Lung (tissue), 17 donors: ENCODE measurements at places on chromosomes 3 and 15.

- no peaks in the 10 kb centered on the region for H3K36me3 ChIP-seq
- peak; percentile 53 for DNase-seq
- H3K4me1 ChIP-seq, result no peaks in the 10 kb centered on the region
- no peak overlapping the region for H3K4me3 ChIP-seq
- H3K27ac ChIP-seq, result no peak overlapping the region
- H3K27me3 ChIP-seq, result no peaks in the 10 kb centered on the region
These were observed 135.8 kb upstream of the ABHD17C start for GRCh38 chr15:80559320-80559693.

- H3K36me3 ChIP-seq, result no peaks in the 10 kb centered on the region
- H3K4me3 ChIP-seq, result no peak overlapping the region
- no peaks in the 10 kb centered on the region for H3K4me1 ChIP-seq
- DNase-seq, result no peak
- H3K27ac ChIP-seq, result no peak overlapping the region
- no peaks in the 10 kb centered on the region for H3K27me3 ChIP-seq
These were observed 116.7 kb downstream of the ERC2 start for GRCh38 chr3:56351537-56351936.

- DNase-seq, result no peak
- no peak overlapping the region for H3K4me3 ChIP-seq
- H3K36me3 ChIP-seq, result no peaks in the 10 kb centered on the region
These were observed 44.5 kb upstream of the CCDC80 start for GRCh38 chr3:112685420-112685819.

DNA sequence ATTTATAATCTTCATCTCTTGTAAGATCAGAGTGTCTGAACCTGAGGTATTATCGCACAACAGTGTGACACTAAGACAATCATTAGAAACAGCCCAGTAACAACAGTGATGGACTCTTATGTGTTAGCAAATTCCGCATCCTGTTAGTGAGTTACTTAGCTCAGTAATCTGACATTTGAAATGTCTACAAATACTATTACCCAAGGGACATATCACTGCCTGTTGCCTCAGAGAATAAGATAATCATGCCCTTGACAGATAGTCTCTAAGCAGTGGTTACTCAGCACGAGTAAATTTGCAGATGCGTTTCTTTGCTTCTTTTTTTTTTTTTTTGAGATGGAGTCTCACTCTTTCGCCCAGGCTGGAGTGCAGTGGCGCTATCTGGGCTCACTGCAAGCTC, 13.4 kb upstream of the RTP1 start:
- no peaks in the 10 kb centered on the region for H3K4me1 ChIP-seq
- H3K4me3 ChIP-seq, result no peak overlapping the region
- no peaks in the 10 kb centered on the region for H3K36me3 ChIP-seq

- H3K4me1 ChIP-seq, result no peaks in the 10 kb centered on the region
- H3K4me3 ChIP-seq, result no peak overlapping the region
- no peak overlapping the region for H3K27ac ChIP-seq
- no peaks in the 10 kb centered on the region for H3K36me3 ChIP-seq
- DNase-seq, result no peak
These were observed 22.6 kb upstream of the UMPS start for GRCh38 chr3:124707656-124708062.

GRCh38 chr3:104564045-104564643, 802.6 kb upstream of the ALCAM start:
- no peaks in the 10 kb centered on the region for H3K27me3 ChIP-seq
- no peak overlapping the region for H3K27ac ChIP-seq
- DNase-seq, result peak; percentile 29
- no peaks in the 10 kb centered on the region for H3K4me1 ChIP-seq

DNA sequence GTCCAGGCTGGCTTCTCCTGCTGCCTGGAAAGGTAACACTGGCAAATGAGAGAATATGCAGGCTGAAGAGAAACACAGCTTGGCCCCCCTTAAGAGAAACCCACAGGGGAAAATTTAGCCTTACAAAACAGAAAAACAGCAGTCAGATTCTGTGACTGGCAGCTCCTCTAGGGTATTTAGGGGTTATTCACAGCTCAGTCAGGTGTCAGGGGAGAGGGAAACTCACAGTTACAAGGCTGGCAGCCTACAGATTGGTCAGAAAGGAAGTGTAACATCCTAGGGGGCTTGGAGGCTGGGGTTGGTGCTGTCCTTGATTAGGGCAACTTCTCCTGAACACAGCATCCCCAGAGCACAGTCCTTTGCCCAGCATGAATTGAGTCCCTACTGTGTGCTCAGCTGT, 81.4 kb downstream of the SEMA5B start:
- H3K4me1 ChIP-seq, result peaks cover 3% of the 10 kb centered on the region
- no peak overlapping the region for H3K27ac ChIP-seq
- no peaks in the 10 kb centered on the region for H3K27me3 ChIP-seq
- no peaks in the 10 kb centered on the region for H3K36me3 ChIP-seq

GRCh38 chr3:23919628-23920027, 2.7 kb downstream of the RPL15 start:
- H3K27me3 ChIP-seq, result no peaks in the 10 kb centered on the region
- no peak for DNase-seq
- no peak overlapping the region for H3K27ac ChIP-seq
- H3K4me3 ChIP-seq, result no peak overlapping the region
- H3K4me1 ChIP-seq, result peaks cover 20% of the 10 kb centered on the region
- H3K36me3 ChIP-seq, result peaks cover 25% of the 10 kb centered on the region

DNA sequence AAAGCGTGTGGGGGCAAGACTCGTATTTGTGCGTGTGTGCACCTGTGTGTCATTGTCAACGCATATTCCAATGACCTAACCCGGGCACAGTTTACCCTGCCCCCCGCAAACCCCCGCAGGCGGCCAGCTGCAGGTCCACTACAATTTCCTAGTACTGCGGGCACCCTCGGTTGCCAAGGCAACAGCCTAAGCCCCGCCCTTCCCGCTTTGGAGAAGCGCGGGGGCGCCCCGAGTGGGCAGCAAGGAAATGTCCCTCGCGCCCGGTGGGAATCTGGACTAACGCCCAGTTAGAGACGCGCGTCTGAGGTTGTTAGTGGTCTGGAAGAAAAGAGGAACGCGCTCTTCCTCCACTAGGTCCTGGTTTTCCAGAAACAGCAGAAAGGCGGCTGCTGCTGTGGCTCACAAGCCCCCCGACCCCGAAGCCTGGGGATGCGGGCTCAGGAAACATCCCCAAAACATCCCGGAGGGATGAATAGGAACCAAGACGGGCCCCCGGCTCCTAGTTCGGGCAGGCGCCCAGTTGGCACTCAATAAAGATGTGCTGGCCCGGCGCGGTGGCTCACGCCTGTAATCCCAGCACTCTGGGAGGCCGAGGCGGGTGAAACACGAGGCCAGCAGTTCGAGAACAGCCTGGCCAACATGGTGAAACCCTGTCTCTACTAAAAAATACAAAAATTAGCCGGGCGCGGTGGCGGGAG, 1.1 kb downstream of the ABHD14A start:
- peaks cover 13% of the 10 kb centered on the region for H3K4me1 ChIP-seq
- no peak overlapping the region for H3K27ac ChIP-seq
- DNase-seq, result peak; percentile 87
- H3K4me3 ChIP-seq, result no peak overlapping the region
- no peaks in the 10 kb centered on the region for H3K27me3 ChIP-seq

- H3K4me3 ChIP-seq, result no peak overlapping the region
- no peak overlapping the region for H3K27ac ChIP-seq
- DNase-seq, result no peak
- H3K36me3 ChIP-seq, result no peaks in the 10 kb centered on the region
- H3K27me3 ChIP-seq, result no peaks in the 10 kb centered on the region
- H3K4me1 ChIP-seq, result no peaks in the 10 kb centered on the region
These were observed 36.1 kb upstream of the MCF2L2 start for GRCh38 chr3:183464480-183464879.

DNA sequence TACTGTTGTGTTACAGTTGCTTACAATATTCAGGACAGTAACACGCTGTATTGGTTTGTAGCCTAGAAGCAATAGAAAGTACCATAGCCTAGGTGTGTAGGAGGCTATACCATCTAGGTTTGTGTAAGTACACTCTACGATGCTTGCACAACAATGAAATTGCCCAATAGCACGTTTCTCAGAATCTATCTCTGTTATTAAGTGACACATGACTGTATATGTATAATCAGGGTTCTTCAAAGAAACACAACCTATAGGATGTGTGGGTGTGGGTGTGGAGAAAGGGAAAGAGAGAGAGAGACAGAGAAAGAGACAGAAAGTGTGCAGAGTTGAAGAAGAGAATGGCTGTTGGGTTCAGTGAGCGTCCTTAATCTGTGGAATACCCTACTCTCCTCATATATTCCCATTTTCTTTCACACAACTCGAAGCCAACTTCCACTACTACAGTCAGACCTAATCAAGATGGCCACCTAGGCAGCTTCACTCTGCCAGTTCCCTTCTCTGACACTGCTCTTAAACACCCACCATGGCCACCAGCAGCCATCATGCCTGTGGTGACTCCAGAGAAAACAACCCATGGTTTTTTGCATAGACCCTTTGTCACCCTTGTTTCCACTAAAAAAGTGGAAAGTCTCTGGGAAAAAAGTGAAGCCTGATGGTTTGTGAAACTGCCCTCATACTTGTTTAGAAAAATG, 5.8 kb upstream of the PPP4R2 start:
- H3K27me3 ChIP-seq, result no peaks in the 10 kb centered on the region
- H3K4me1 ChIP-seq, result no peaks in the 10 kb centered on the region
- no peak for DNase-seq
- no peak overlapping the region for H3K4me3 ChIP-seq

GRCh38 chr15:70045045-70045444, 52.7 kb downstream of the TLE3 start:
- no peak for DNase-seq
- H3K4me1 ChIP-seq, result no peaks in the 10 kb centered on the region
- H3K27ac ChIP-seq, result no peak overlapping the region
- peaks cover 4% of the 10 kb centered on the region for H3K36me3 ChIP-seq
- peaks cover 2% of the 10 kb centered on the region for H3K27me3 ChIP-seq
- H3K4me3 ChIP-seq, result no peak overlapping the region

- no peaks in the 10 kb centered on the region for H3K4me1 ChIP-seq
- peak overlapping the region; percentile 58 for H3K27ac ChIP-seq
- no peaks in the 10 kb centered on the region for H3K27me3 ChIP-seq
- DNase-seq, result no peak
- no peaks in the 10 kb centered on the region for H3K36me3 ChIP-seq
These were observed 7.3 kb downstream of the GRIP2 start for GRCh38 chr3:14532691-14533456.

DNA sequence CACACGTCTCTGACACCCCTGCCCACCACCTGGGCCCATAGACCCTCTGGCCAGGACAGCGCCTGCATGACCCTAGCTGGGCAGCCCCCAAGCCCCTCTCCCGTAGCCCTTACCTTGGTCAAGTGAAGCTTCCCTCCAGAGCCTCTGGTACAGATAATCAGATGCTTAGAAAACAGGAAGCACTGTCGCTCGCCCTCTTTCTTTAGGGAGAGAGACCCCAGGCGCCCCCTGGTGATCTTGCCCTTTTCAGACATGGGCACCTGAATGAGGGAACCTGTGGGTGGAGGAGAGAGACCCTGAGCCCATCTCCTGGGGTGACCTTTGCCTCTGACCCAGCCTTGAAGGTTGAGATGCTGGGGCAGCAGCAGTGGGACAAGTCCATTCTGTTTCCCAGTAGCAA, 65.4 kb downstream of the RASGRF1 start:
- no peaks in the 10 kb centered on the region for H3K36me3 ChIP-seq
- no peaks in the 10 kb centered on the region for H3K4me1 ChIP-seq
- H3K4me3 ChIP-seq, result no peak overlapping the region
- no peaks in the 10 kb centered on the region for H3K27me3 ChIP-seq
- DNase-seq, result no peak

GRCh38 chr15:57542505-57542817, 49.2 kb upstream of the MYZAP start:
- DNase-seq, result no peak
- no peak overlapping the region for H3K4me3 ChIP-seq
- no peaks in the 10 kb centered on the region for H3K36me3 ChIP-seq
- H3K27me3 ChIP-seq, result no peaks in the 10 kb centered on the region

DNA sequence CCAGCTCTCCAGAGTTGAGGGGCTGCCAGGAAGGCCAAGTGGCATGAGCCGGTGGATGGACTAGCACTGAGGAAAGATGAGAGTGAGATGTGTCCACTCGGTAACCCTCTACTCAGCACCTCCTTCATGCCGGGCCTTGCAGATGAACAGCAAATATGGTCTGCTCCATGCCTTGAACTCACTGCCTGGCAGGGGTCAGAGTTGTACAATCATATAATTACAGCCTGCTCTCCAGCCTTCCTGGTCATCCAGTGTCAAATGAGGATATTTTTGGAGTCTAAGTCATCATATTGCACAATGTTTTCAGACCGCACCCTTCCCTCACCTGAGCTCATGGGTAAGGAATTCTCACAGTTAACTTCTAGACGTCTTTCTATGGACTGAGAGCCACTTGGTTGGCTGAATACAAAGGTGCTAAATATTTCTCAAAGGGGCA, 4.9 kb downstream of the MGLL start:
- peak; percentile 33 for DNase-seq
- no peaks in the 10 kb centered on the region for H3K27me3 ChIP-seq
- H3K4me1 ChIP-seq, result peaks cover 23% of the 10 kb centered on the region
- peaks cover 12% of the 10 kb centered on the region for H3K36me3 ChIP-seq
- H3K27ac ChIP-seq, result peak overlapping the region; percentile 24

DNA sequence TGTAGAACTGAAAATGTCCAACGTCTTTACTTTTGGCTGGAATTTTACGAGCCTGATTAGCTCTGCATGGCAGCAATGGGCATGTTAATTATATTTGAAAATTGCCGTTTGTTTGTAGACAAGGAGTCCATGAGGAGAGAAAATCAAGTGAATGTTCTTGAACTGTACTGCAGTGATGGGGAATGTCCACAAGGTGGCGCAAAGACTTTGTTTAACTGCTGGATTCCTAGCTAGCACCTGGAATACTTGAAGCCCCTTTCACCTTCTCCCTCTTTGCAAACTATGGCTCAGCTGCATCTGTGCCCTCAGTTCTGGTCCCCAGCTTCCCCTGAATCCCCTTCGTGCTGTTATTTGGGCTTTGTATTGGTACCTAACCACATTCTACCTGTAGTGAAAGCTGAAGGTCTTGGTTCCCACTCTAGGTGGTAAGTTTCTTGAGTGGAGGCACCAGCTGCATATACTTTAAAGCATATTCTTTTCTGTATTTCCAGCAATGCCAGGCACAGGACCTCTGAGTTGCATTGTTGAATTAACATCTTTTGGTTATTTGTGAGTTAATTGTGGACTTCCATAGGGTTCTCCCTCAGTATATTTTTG, 25.3 kb downstream of the EXOG start:
- peaks cover 33% of the 10 kb centered on the region for H3K36me3 ChIP-seq
- H3K4me1 ChIP-seq, result no peaks in the 10 kb centered on the region

DNA sequence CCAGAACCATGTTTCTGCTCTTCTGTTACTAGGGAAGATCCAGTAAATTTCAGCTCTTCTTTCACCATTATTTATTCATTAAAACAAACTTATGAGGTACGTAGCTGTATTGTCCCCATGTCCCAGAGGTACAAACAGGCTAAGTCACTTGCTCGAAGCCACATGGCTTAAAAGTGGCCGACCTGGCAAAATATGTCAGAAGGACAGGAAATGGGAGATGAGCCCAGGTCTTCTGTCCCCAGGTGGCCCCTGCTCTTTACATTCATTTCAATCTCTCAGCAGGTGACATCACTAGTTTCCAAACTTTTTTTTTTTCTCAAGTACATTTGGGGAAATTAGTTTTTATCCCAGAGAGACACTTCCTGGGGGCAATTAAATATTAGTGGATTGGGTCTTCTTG, 34.1 kb upstream of the LPP start:
- no peak for DNase-seq
- H3K4me3 ChIP-seq, result no peak overlapping the region
- no peak overlapping the region for H3K27ac ChIP-seq
- peaks cover 3% of the 10 kb centered on the region for H3K27me3 ChIP-seq
- H3K36me3 ChIP-seq, result no peaks in the 10 kb centered on the region
